Activated naive CD4-positive, alpha-beta T cell treated with anti-CD3 and anti-CD28 coated beads for 36 hours (primary cell): ENCODE measurements at places on chromosomes 1 and 21. TPM values are rescaled to one million over a fixed set of nuclear protein-coding genes. Genes with fewer than 3 reads are reported as not detected.
A peak's percentile ranks its signal among the peaks of the same experiment; 100 is the strongest.

Gene COPA
- total RNA-seq, result 97.8 TPM

Gene MAP3K21
- total RNA-seq, result 2.0 TPM

Gene ADORA3
- not detected for total RNA-seq

- peak overlapping the region; percentile 99 for H3K27ac ChIP-seq
- no peaks in the 10 kb centered on the region for H3K27me3 ChIP-seq
- H3K4me3 ChIP-seq, result peak overlapping the region; percentile 95
- peak; percentile 23 for DNase-seq
- H3K36me3 ChIP-seq, result peaks cover 4% of the 10 kb centered on the region
- peaks cover 53% of the 10 kb centered on the region for H3K4me1 ChIP-seq
These were observed 593 bp upstream of the DNAJC16 start for GRCh38 chr1:15526021-15526489.

GRCh38 chr1:97632075-97632474 lies 288.8 kb downstream of the DPYD start:
- H3K27me3 ChIP-seq, result no peaks in the 10 kb centered on the region
- no peak overlapping the region for H3K27ac ChIP-seq

DNA sequence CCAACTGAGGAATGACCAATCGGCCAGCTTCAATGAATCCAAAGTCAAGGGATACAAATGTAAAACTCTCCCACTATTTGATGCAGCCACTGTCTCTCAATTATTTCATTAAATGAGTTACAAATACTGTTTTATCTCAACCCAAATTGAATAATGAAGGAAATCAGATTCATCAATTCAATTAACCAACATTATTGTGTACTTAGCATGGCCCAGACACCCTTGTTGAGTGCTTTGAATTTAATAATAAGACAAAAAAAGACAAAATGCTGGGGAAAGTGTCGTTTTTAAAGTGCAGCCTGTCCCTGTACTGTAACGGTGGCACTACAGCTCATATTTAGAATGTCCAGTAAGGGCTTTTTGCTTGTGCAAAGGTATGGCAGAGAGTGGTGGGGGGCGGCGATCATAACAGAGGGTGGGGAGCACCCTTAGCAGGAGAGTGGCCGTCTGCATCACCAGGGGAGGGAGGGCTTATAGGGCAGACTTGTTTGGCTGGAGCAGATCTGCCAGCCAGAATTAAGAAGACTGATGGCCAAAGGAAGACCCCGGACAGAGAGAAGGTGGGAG lies 123.8 kb upstream of the GALNT2 start:
- no peak for DNase-seq
- H3K36me3 ChIP-seq, result no peaks in the 10 kb centered on the region
- no peak overlapping the region for H3K4me3 ChIP-seq
- H3K27me3 ChIP-seq, result peaks cover 4% of the 10 kb centered on the region

- H3K36me3 ChIP-seq, result peaks cover 2% of the 10 kb centered on the region
- DNase-seq, result peak; percentile 93
- no peak overlapping the region for H3K4me3 ChIP-seq
- peaks cover 67% of the 10 kb centered on the region for H3K4me1 ChIP-seq
- H3K27ac ChIP-seq, result peak overlapping the region; percentile 65
These were observed 16.5 kb downstream of the STK40 start for GRCh38 chr1:36369061-36369861.

DNA sequence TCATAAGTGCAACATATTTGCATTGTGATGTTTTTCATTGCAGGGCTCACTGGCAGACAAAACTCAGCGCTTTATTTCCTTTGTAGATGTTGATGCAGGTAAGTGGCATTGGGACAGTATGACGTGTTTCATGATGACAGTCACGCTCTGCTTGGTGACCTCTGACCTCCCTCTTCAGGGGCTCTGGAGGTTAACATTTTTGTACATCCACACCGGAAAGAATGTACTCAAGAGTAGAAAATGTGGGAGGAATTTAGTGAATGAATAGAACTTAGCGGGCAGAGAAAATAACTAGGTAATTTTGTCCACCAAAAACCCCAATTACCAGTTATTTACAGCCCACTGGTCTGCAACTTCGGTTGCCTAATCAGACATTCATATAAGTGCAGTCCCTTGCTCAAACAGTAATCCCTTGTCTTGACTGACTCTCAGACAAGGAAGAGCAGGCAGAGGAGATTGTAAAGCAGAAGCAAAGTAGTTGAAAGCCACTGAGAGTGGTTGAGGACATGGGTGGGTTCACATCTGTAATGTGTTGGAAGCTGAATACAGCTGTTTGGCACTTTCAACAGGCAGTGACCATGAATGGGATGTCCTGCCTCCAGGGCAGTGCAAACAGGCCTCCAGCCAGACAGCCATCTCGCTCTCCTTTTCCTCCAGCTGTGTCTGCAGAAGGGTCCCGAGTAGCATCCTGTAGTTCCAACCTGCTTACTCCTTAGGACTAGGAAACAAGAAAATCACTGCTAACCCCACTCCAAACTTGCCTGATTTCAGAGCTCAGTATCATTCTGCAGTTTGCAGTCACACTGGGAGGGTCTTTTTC lies 188.9 kb downstream of the NRIP1 start:
- H3K4me3 ChIP-seq, result no peak overlapping the region
- no peak for DNase-seq
- peaks cover 8% of the 10 kb centered on the region for H3K4me1 ChIP-seq
- H3K27me3 ChIP-seq, result no peaks in the 10 kb centered on the region
- no peaks in the 10 kb centered on the region for H3K36me3 ChIP-seq
- H3K27ac ChIP-seq, result no peak overlapping the region

DNA sequence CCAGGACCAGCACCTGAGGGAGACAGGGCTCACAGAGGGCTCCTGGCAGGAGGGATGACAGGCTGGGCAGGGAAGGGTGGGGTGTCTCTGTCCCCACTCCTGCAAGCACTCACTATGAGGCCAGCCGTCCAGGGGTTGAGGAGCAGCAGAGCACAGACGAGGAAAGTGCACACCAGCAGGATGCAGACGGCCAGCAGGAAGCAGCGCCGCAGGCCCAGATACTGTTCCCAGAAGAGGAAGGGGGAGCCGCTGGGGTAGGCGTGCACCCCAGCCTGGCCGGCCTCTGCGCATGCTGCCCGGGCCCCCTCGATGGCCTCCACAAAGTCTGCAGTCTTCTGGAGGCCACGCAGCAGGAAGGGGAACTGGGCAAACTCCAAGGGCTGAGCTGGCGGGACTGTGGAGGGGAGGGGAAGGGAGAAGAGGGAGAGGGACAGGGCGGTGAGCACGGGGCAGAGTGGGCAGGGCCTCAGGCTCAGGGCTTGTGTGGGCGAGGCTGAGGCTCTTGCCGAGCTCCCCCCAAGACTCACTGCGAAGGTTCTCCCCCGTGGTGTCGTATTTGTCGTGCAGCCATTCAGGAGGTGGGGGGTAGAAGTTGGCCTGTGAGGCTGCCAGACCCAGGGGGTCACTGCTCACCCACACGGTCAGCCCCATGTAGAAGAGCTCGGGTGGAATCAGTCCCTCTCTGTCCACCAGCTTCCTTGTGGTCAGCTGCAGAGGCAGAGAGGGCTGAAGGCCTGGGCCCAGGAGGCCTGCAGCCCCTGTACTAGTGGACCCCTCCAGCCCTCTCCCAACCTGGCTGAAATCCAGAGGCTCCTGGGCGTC lies 16.5 kb downstream of the PTCH2 start:
- no peak overlapping the region for H3K4me3 ChIP-seq
- no peak for DNase-seq
- no peaks in the 10 kb centered on the region for H3K27me3 ChIP-seq
- H3K36me3 ChIP-seq, result no peaks in the 10 kb centered on the region
- no peaks in the 10 kb centered on the region for H3K4me1 ChIP-seq

DNA sequence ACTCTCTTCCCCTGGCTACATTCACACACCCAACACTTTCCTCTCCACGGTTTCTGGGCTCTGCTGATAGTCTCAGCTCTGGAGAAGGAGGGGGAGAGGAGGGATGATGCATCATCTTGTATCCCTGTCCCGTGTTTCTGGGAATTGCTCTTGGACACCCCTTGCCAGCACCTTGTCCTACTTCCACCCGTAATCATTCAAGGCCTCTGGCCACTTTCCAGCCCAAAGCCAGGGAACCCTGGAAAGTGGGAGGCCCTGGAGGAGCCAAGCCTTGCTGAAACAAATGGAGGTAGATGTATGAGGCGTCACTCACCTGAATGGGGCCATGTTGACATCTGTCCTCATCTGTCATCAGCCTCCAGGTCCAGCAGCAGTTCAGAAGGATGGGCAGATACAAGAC lies 4.4 kb downstream of the PLEKHO1 start:
- DNase-seq, result no peak
- peaks cover 38% of the 10 kb centered on the region for H3K4me1 ChIP-seq
- no peak overlapping the region for H3K4me3 ChIP-seq
- peaks cover 8% of the 10 kb centered on the region for H3K36me3 ChIP-seq

- no peak overlapping the region for H3K27ac ChIP-seq
- H3K36me3 ChIP-seq, result peaks cover 3% of the 10 kb centered on the region
- H3K4me3 ChIP-seq, result no peak overlapping the region
- no peaks in the 10 kb centered on the region for H3K27me3 ChIP-seq
These were observed 208.1 kb downstream of the PATJ start for GRCh38 chr1:61950418-61950817.
